ENCODE measurements at places on chromosomes 3 and 15.

- DNase-seq = no peak
These were observed 108.4 kb downstream of the SERPINI1 start for GRCh38 chr3:167843886-167844285.

DNA sequence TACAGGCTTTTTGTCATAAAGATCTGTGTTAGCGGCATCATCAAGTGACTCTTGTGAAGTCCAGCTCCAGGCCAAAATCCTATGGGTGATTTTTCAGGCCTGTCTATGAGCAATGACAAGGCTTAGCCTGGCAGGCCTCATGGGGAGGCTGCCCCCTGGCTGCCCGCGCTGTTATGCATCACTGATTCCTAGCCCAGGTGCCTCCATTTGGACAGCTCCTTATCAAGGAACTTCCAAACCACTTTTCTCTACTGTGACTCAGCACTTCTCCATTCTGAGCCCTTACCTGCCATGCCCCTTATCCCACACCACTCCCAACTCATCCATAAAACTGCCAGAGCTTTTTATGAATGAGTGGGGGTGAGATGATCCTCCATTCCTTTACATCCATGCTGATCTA, 91.5 kb upstream of the C3orf80 start:
- no peak for DNase-seq

- DNase-seq = no peak
These were observed 41.5 kb upstream of the CFAP161 start for GRCh38 chr15:81092559-81092902.

DNA sequence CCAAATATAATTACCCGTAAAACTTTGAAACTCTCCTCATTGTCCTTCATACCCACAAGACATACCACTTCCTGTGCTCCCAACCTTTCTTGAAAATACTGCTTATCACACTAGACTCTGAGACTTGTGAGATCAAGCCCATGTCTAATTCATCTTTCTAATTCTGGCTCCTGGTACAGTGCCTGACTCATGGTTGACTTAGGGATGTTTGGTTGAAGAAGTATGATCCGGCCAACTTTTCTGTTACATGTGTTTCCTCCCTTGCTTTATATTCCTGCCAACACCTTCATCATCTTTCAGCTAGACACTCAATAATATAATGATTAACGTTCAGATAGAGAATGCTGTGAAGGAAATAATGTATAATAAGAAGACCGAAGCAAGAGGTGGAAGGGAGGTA, 58.2 kb downstream of the MEX3B start:
- no peak for DNase-seq

DNA sequence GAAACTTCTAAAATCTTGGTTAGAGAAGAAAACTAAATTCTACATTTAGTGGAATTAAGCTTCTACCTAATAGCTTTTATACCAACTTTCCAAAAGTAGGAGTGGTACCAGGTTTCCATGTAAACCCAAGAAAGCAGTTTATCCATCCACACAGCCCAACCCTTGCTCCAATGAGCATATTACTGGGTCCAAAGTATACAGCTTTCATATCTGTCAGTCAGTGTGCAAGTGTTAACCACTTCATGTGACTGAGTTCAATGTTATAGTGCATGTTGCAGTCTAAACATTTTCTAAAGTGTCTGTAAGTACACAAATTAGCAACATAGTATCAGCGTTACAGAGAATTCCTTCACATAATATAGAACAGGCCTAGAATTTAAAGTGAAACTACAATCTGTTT, 73.2 kb downstream of the C3orf70 start:
- DNase-seq = no peak

Measured in thymus (tissue), 14 donors.